ENCODE measurements at places on chromosomes 1 and 21.

GRCh38 chr1:116553386-116554115 lies 17.3 kb downstream of the CD58 start:
- no peak for DNase-seq

DNA sequence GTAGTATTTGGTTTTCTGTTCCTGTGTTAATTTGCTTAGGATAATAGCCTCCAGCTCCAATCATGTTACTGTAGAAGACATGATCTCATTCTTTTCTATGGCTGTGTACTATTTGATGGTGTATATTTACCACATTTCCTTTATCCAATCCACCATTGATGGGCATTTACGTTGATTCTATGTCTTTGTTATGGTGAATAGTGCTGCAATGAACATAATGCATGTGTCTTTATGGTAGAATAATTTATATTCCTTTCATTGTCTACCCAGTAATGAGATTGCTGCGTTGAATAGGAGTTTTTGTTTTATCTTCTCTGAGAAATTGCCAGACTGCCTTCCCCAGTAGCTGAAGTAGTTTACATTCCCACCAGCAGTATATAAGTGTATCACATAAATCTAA lies 538.8 kb downstream of the LRRIQ3 start:
- DNase-seq: no peak

DNA sequence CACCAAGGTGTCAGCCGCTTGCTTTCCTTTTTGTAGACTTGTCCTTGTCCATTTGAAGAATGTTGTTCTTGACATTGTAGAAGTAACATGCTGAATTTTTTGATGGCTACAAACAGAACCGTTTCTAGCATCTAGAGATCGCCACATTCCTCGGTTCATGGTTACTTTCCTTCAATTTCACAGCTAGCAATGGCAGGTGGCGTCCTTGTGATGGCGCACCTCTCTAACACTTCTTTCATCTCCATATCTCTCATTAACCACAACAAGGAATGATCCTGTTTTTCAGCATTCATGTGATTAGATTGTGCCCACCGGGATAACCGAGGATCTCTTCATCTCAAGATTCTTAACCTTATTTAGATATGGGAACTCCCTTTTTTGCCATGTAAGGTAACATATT lies 2129.8 kb downstream of the NCAM2 start:
- DNase-seq: no peak

GRCh38 chr1:209710847-209711246 lies 6.2 kb downstream of the HSD11B1 start:
- no peak for DNase-seq

DNA sequence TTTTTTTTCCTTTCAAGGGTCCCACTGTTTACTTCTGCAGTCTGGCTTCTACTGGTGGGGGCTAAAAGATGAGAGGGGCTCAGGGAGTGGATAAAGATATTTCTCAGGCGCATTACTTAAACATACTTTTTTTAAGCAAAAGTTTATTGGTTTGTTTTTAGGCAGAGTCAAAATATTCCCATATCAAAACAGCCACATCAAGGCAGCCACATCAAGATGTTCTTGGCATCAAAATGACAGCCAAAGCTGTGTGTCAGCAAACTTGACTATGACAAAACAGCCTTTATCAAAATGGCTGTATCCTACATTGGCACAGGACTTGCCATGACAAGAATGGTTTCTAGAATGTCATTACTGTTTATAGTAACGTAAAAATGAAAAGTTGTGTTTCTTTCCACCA lies 22.1 kb upstream of the RASAL2 start:
- no peak for DNase-seq

- DNase-seq: peak; percentile 65
Measured at GRCh38 chr1:205458777-205459566, 3.1 kb upstream of the BLACAT1 start.

Data from Kasumi-1 (cell line).